HT-29 (cell line): ENCODE measurements at places on chromosomes 1 and 21. TPM values are rescaled to one million over a fixed set of nuclear protein-coding genes. Genes with fewer than 3 reads are reported as not detected.

PADI4 gene
- not detected in 2 replicates for total RNA-seq

FCGR3B gene
- total RNA-seq: not detected in 2 replicates

DAB1 gene
- total RNA-seq: 0.03 TPM in 1 of 2 replicates, not detected in the other

CELA2B gene
- not detected in 2 replicates for total RNA-seq

RGS4 gene
- total RNA-seq: not detected in 2 replicates

RHBDL2 gene
- total RNA-seq: 8.5 and 12.3 TPM in 2 replicates

NBPF6 gene
- total RNA-seq: not detected in 2 replicates

ATP6V1G3 gene
- total RNA-seq: not detected in 2 replicates

LINGO4 gene
- not detected in 2 replicates for total RNA-seq

HRNR gene
- not detected in 2 replicates for total RNA-seq

KIF2C gene
- total RNA-seq: 57.1 and 63.1 TPM in 2 replicates

DNASE2B gene
- total RNA-seq: not detected in 2 replicates

PARP1 gene
- total RNA-seq: 140 and 163 TPM in 2 replicates

KCNT2 gene
- total RNA-seq: not detected in 2 replicates

NFASC gene
- total RNA-seq: not detected in 2 replicates

MPL gene
- 0.79 TPM in 1 of 2 replicates, not detected in the other for total RNA-seq

IVL gene
- 2.0 and 2.2 TPM in 2 replicates for total RNA-seq

FCER1A gene
- not detected in 2 replicates for total RNA-seq

FAM151A gene
- total RNA-seq: not detected in 2 replicates

C1QC gene
- not detected in 2 replicates for total RNA-seq

TSHB gene
- not detected in 2 replicates for total RNA-seq

DIPK1A gene
- 0.38 and 0.97 TPM in 2 replicates for total RNA-seq

MFAP2 gene
- 0.08 and 0.33 TPM in 2 replicates for total RNA-seq

TNFAIP8L2 gene
- total RNA-seq: not detected in 2 replicates

ADAMTS4 gene
- not detected in 2 replicates for total RNA-seq

DENND2D gene
- 81.0 and 82.1 TPM in 2 replicates for total RNA-seq

GSTM5 gene
- not detected in 2 replicates for total RNA-seq

TFF2 gene
- 1.5 and 3.2 TPM in 2 replicates for total RNA-seq

LCE1D gene
- total RNA-seq: not detected in 2 replicates

RNU1-1 gene
- total RNA-seq: under 0.01 TPM in 2 replicates

NBPF10 gene
- 0.20 and 0.37 TPM in 2 replicates for total RNA-seq

DPH5 gene
- 9.5 and 9.9 TPM in 2 replicates for total RNA-seq

S100A1 gene
- 0.15 TPM in 1 of 2 replicates, not detected in the other for total RNA-seq

ERICH3 gene
- not detected in 2 replicates for total RNA-seq

TPTE gene
- total RNA-seq: not detected in 2 replicates

NUP210L gene
- not detected in 2 replicates for total RNA-seq

KCNAB2 gene
- 3.9 and 4.7 TPM in 2 replicates for total RNA-seq

SPRR2B gene
- not detected in 2 replicates for total RNA-seq

TFAP2E gene
- 0.05 and 0.28 TPM in 2 replicates for total RNA-seq

NBPF4 gene
- not detected in 2 replicates for total RNA-seq

GPR37L1 gene
- total RNA-seq: 0.69 TPM in 1 of 2 replicates, not detected in the other

KLHDC9 gene
- 3.8 and 5.5 TPM in 2 replicates for total RNA-seq

LRRC71 gene
- not detected in 2 replicates for total RNA-seq

CELA3A gene
- 0.13 TPM in 1 of 2 replicates, not detected in the other for total RNA-seq

CHIA gene
- total RNA-seq: not detected in 2 replicates

RNF186 gene
- not detected in 2 replicates for total RNA-seq

BRINP3 gene
- total RNA-seq: not detected in 2 replicates

GJC2 gene
- 45.3 and 48.4 TPM in 2 replicates for total RNA-seq

BARHL2 gene
- not detected in 2 replicates for total RNA-seq

LRRC7 gene
- total RNA-seq: not detected in 2 replicates

ERI3 gene
- 74.3 and 84.4 TPM in 2 replicates for total RNA-seq

SPRR3 gene
- total RNA-seq: 0.10 and 0.20 TPM in 2 replicates

ZNF593OS gene
- total RNA-seq: 1.6 TPM in 1 of 2 replicates, not detected in the other

UTP25 gene
- total RNA-seq: 6.7 and 7.2 TPM in 2 replicates
